ENCODE measurements at places on chromosomes 7 and 10.

DNA sequence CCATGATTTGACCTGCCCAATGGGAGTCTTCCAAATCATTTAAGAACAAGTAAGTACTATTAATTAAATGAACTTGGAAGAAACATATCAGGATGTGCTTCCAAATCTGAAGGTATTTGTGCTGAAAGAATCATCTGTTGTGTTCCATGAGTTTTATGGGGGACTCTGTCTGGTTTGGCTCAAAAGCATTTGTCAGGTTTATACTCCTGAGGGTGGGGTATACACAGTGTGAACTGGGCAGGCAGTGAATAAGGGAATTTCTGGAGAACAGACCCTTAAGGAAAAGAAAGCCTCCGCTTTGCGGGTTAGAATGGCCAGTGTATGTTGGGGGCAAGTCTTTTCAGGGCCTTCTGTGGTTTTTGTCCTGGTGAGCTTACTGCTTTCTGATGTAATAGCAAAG lies 29.9 kb downstream of the TCF7L2 start:
- DNase-seq, result no peak

DNA sequence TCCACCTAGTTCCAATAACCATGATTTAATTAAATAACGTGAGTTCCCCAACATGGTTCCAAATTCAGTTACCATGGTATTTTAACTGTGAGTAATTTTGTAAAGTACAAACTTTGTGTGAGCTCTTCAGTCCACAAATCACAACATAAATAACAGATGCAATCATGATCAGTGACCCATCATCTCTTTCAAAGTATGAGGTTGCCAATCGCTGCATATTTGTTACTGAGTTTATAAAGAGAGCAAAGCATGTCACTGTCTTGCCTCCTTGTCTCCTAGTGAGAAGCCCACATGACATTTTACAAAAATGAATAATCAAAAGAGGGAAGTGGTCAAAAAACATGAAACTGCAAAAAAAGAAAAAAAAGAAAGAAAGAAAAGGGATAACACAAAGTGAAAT lies 69.1 kb upstream of the PDSS1 start:
- no peak for DNase-seq

- DNase-seq, result no peak
Measured at GRCh38 chr10:133347710-133348517, 741 bp downstream of the PRAP1 start.

GRCh38 chr7:93736668-93737369 lies 153.7 kb downstream of the TFPI2 start:
- no peak for DNase-seq

GRCh38 chr10:67385089-67385488 lies 310.9 kb downstream of the CTNNA3 start:
- DNase-seq, result no peak

GRCh38 chr10:110150046-110150445 lies 57.4 kb upstream of the MXI1 start:
- no peak for DNase-seq

DNA sequence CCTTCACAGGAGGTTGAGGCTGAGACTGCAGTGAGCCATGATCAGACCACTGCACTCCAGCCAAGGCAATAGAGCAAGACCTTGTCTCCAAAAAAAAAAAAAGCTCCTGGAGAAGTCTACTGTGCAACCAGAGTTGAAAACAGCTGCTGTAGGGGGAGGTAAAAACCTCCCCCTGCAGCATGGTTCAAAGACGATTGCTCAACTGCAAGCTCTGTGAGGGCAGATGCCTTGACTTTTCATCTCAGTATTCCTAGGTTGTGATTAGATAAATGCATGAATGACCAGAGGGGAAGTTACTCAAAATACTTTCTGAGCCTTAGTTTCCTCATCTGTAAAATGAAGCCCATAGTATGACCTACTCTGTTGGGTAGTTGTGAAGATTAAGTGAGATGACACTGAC lies 25.0 kb upstream of the PPA1 start:
- DNase-seq, result no peak

GRCh38 chr10:127384532-127384931 lies 164.6 kb upstream of the NPS start:
- no peak for DNase-seq

GRCh38 chr7:144489504-144489903 lies 86.0 kb upstream of the NOBOX start:
- DNase-seq, result no peak

- DNase-seq, result no peak
Measured at GRCh38 chr10:85612833-85613232, 753.8 kb downstream of the GRID1 start.

GRCh38 chr10:131144711-131145375 lies 166.7 kb downstream of the TCERG1L start:
- no peak for DNase-seq

GRCh38 chr10:84335516-84335915 lies 7.1 kb downstream of the CCSER2 start:
- peak; percentile 61 for DNase-seq

GRCh38 chr10:5764422-5765297 lies 48.6 kb downstream of the GDI2 start:
- no peak for DNase-seq

- DNase-seq, result no peak
Measured at GRCh38 chr10:124639646-124640045, 104.5 kb downstream of the FAM53B start.

DNA sequence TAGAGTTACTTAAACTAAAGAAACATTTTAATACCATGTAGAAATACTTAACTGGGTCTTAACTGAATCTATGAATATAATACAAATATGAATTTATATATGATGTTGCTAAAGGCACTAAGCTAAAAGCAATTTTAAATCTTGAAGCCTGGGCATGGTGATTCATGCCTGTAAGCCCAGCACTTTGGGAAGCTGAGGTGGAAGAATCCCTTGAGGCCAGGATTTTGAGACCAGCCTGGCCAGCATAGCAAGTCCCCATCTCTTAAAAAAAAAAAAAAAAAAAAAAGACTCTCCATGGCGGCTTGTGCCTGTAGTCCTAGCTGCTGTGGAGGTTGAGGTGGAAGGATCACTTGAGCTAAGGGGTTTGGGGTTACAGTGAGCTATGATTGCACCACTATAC lies 95.3 kb downstream of the CCSER2 start:
- DNase-seq, result peak; percentile 30

DNA sequence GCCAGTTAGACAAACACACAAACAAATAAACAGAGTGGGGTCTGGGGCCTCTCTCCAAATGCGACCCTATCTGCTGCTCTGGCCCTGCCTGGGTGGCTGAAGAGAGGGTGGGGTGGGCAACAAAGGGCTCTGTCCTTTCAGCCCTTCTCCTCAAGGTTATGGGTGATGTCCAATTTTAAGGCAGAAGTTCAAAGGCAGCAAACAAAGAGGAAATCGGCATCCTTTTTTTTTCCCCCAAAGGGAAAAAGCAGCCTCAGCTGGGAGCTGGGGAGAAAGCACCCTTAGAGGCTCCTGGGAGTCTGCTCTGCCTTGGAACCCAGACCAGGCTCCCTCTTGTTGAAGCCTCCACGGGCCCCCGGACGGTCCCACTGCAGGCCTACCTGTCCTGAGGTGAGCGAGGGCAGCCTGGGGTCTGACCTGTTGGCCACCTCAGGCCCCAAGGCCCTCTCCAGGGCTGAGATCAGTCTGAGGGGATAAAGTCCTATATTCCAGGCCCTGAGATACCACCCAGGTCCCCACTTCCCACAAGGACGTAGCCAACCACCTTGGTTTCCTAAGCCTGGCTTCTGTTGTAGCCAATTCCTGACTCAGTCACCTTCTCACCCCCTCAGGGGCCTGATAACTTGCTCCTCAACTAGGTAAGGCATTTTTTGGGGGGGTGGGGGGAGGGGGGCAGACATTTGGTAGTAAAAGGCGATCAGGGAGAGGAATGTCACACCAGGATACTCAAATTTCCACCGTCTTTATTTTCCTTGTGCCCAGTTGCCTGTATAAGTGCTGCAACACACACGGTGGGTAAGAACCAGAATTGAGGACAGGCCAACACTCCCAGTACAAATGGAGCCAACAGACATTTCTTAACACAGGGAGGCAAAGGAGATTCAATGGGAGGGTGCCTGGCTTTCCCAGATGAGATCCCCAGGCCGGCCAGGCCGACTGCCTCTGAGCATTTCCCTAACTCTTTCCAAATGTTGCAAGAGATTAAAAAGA lies 4.3 kb downstream of the HOXA11 start:
- no peak for DNase-seq

GRCh38 chr10:32054094-32054493 lies 2.1 kb downstream of the KIF5B start:
- DNase-seq, result peak; percentile 66

DNA sequence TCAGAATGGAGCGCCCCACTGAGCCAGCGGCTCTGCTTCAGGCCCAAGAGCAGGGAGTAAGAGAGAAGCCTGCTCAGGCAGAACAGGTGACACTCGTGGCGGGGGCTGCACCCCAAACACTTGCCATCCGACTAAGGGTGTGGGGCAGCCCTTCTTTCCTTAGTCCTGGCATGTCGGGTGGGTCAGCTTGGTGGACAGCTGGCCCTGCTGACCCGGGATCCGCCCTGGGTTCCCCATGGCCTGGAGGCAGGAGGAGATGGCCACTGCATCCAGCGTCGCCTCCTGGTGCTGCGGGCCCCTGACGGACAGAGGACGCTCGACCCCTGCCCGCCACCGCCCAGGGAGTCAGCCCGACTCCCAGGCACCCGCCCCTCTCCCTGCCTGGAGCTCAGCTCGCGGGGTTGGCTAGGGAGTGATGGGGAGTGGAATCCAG lies 1.2 kb upstream of the PAOX start:
- DNase-seq, result no peak

DNA sequence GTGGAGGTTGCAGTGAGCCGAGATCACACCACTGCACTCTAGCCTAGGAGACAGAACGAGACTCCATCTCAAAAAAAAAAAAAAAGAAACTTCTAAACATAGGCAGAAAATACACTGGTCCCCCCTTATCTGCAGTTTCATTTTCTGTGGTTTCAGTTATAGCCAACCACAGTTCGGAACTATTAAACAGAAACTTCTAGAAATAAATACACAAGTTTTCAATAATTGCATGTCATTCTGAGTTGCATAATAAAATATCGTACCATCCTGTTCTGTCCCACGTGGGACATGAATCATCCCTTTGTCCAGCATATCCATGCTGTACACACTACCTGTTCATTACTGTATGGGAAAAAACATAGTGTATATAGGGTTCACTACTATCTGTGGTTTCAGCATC lies 8.0 kb downstream of the XRCC2 start:
- peak; percentile 20 for DNase-seq

DNA sequence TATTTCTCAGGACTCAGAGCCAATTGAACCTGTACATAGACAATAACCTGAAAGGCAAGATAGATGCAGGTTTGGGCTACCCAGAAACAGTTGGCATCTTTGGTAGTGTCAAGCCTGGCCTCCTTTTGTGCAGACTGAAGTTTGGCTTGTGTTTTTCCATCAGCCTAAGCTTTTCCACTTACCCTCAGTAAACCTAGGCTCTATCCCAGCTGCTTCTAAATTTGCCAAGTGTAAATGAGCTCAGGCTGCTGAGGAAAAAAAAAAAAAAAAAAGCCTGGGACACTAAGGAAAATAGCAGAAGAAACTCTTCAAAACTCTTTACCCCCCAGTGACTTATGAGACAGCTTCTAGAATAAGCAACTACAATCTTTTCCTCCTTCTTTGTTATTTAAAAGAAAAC lies 316.3 kb upstream of the SORCS1 start:
- DNase-seq, result no peak

GRCh38 chr10:78331391-78331922 lies 297.8 kb downstream of the RPS24 start:
- DNase-seq, result peak; percentile 79

- DNase-seq, result no peak
Measured at GRCh38 chr10:61618388-61618961, 44.3 kb upstream of the CABCOCO1 start.

Measured in fibroblast of mammary gland (primary cell).